ENCODE measurements at places on chromosomes 3 and 15.

GRCh38 chr3:97350971-97351370, 413.6 kb upstream of the ARL6 start:
- DNase-seq: no peak

DNA sequence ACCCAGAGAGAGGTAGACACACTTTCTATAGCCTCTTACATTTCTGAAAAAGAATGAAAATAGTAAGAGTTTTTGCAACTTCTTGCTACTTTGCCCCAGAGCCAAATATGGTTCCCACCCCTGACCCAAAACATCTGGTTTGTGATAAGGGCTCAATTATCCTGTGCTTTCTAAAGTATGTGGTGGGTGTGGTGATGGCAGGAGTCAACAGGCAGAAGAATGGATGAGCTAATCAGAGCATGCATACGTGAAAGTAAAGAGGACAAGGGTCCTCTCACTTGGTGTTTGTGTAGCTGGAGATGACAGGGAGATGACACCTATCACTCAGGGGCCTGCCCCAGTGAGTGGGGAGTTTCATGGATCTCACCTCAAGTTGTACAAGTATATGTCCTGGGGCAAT, 19.1 kb downstream of the KBTBD8 start:
- no peak for DNase-seq

- DNase-seq: no peak
Observed at GRCh38 chr3:143252931-143253330, 133.4 kb downstream of the CHST2 start.

DNA sequence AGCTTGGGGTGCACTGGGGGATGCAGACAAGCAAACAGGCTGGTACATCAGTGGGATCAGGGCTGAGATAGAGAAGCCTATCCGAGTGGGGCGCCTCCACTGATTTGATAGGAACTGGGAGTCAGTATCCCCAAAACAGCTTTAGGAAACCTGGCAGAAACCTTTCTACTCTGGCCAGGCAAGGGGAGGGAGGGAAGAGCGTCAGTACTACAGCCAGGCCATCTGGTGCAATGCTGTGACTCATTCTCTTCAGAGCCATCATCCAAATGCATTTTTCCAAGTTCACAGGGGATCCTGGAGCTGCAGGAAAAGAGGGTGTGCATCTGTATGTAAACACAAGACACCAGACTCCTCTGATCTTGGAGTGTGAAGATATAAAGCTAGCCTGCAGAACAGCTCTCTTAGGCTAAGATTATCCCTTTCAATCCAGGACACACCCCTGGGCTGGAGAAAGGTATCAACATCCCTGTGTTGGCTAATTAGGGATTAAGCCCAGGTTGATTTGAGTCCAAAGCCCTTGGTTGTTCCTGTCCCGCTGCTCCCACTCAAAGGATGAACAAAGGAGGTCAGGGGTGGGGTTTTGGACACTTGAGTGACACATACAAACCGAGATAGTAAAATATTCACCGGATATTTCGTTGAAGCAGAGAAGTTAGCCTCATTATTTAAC, 9.3 kb downstream of the GALNT15 start:
- DNase-seq: no peak

DNA sequence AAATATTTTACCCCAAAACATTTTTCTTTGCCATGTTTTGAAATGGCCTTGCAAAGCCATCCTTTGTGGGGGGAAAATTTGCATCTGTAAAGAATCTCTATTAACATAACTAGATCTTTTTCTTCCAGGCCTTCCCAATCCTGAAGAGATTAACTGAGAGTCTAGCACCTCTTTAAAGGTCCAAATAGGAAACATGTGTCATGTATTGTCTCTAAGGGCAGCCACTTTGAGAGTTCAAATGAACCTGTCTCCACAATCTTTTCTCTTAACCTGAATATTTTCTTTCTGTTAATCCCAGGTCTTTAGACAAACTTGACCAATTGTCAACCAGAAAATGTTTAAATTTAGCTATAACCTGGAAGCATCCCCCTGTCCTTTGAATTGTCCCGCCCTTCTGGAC, 236.6 kb upstream of the PROK2 start:
- no peak for DNase-seq

- no peak for DNase-seq
Observed at GRCh38 chr15:44812029-44812517, 75.7 kb downstream of the TRIM69 start.

DNA sequence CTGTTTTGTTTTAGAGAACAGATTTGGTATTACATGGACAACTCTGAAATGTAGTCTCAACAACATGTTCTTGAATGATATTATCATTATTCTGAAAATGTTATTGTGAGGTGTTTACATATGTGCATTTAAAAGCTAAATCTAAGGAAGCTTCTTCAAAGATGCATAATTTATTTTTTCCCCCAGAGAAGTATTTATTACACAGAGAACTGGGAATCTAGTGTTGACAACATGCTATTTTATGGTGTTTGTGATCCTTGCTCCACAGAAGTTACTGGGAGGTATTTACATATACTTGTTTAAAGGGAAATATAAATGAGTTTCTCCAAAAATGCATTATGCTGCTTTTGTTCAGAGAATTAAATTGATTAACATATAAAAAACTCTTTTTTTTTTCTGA, 18.3 kb upstream of the TUBGCP5 start:
- no peak for DNase-seq

GRCh38 chr3:174859756-174860155, 622 bp downstream of the NAALADL2 start:
- DNase-seq: no peak

DNA sequence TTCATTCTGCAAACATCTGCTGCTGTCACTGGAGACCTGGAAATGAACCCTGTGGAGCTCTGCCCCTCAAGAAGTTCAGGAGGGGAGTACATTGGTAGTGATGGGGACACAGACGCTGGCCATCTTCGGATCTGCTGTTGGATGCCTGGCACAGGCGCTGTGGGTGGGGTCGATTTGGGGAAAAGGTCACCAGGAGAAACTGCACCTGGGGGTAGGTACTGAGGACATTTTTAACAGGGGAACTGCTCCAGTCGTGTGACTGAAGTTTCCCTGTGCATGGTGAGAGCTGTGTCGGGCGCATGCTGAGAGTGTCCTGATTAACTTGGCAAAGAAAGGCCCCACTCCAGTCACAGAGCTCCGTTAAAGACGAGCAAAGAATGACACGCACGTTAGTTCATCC, 3.4 kb downstream of the UROC1 start:
- no peak for DNase-seq

- DNase-seq: no peak
Observed at GRCh38 chr3:160537729-160538128, 27.6 kb downstream of the KPNA4 start.

DNA sequence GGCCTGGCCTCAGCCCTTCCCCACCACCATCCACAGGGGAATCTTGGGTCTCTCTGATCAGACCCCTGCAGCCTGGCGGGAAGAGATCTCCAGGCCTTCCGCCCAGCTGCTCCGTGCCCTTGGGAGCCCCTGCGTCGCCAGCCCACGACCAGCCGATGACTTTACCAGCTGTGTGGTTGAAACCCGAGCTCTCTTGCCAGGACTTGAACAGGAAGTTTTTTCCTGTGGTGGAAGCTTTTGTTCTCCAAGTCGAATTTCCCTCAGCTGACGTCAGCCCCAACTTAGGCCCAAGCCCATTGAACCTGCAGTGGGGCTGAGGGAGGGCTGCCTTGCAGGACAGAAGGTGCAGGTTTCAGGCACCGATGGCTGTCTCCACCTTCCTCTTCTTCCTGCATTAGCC, 51.7 kb upstream of the SMAD3 start:
- DNase-seq: no peak

GRCh38 chr15:31468911-31469785, 142.5 kb downstream of the KLF13 start:
- DNase-seq: no peak

DNA sequence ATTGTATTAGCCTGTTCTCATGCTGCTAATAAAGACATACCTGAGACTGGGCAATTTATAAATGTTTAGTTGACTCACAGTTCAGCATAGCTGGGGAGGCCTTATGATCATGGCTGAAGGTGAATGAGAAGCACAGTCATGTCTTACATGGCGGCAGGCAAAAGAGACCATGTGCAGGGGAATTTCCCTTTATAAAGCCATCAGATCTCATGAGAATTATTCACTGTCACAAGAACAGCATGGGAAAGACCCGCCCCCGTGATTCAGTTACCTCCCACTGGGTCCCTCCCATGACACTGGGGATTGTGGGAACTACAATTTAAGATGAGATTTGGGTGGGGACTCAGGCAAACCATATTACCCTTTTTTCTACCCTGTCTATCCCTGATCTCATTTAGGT, 51.5 kb upstream of the MYZAP start:
- no peak for DNase-seq

- no peak for DNase-seq
Observed at GRCh38 chr15:41932101-41932500, 38.2 kb upstream of the SPTBN5 start.

- DNase-seq: no peak
Observed at GRCh38 chr15:99350408-99350807, 99.1 kb downstream of the LRRC28 start.

DNA sequence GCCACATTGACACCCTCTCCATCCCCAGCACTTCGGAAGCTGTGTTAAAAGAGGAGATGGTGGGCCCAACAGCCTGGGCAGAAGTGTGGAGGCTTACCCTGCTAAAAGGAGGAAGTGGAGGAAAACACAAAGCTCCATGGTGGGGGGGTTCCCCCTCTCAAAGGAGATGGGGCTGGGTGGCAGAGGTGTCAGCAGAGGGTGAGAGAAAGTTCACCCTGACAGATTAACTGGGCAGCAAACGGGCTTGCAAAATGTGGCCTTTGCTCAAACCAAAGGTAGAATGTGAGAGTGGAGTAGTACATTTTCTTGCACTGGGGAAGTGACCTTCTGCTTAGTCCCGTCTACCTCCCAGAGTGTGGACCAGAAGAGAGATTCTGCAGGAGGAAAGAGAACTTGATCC, 44.7 kb downstream of the MYO1E start:
- DNase-seq: peak; percentile 43

GRCh38 chr3:140296796-140297352, 361.9 kb downstream of the CLSTN2 start:
- DNase-seq: no peak

- no peak for DNase-seq
Observed at GRCh38 chr3:65268426-65268825, 580.6 kb upstream of the ADAMTS9 start.

- DNase-seq: no peak
Observed at GRCh38 chr3:62154457-62155148, 218.7 kb downstream of the FEZF2 start.

DNA sequence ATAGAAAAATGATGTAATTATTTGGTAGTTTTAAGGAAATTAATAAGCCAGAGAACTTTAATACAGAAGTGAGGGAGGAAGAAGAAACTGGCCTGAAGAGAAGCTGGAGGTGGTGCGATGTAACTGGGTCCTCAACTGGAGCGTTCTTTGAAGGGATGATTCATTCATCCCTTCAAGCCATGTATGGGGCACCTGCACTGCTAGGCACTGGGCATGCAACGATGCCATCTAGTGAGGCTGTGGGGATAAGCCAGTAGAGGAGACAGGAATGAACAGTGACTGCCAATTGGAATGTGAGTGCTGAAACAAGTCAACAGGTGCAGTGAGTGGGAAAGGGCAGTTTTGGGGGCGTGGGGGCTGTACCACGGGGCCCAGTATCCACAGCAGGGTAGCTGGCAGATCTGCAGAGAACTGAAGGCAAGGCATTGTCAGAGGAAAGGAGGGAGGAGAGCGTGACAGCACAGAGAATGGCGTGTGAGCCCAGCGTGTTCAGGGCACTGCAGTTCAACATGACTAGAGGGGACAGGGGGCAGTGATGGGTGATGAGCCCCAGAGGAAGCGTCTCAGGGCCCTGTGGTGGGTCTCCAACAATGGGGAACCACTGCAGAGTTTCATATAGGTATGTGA, 3.8 kb upstream of the KIF23 start:
- DNase-seq: no peak

GRCh38 chr3:159739969-159740368, 248.7 kb upstream of the IL12A start:
- no peak for DNase-seq

GRCh38 chr3:13167064-13167743, 94.0 kb upstream of the IQSEC1 start:
- DNase-seq: no peak

DNA sequence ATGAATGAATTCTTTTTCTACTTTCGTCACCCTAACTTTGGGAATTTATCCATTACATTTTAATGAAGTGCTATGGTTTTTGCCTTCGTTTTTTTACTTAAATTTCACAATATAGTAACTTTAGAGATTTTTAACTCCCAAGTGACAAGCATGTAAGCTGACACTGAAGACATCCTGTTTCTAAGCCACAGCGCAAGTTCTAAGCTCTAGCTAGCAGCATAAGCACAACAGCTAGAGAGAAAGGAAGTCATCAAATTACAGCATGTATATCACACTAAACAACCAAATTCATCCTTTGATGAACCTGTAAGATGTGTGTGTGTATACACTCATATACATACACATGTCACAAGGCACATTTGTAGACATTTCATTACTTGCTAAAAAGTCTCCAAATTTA, 119.3 kb downstream of the P3H2 start:
- DNase-seq: no peak

DNA sequence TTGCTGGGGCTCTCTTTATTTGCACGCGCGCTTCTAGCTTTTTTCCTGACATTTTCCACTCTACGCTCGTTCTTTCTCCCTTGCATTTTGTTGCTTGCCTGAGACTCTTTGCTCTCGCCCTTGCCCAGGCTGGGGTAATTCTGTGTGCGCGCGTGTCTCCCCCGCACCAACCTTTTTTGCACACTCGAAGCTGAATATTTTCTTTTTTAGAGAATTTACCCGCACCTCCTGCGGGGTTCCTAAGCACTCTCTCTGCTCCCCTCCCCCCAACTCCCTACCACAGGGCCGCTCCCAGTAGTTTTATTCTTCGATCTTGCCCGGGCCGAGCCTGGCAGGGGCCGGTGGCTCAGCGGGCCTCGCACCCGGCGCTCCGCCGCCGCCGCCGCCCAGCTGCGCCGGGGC, 732 bp downstream of the FAM43A start:
- DNase-seq: no peak

Data from GM10248 (cell line).